ENCODE measurements at places on chromosomes 6 and 20. TPM values are rescaled to one million over a fixed set of nuclear protein-coding genes. Genes with fewer than 3 reads are reported as not detected.

ARMH2 gene
- total RNA-seq = not detected

CABLES2 gene
- total RNA-seq = 4.1 TPM

CCR6 gene
- 1.4 TPM for total RNA-seq

- no peak for DNase-seq
These were observed 23.6 kb upstream of the BTBD3 start for GRCh38 chr20:11894062-11894461.

- no peak for DNase-seq
These were observed 31.3 kb downstream of the C20orf203 start for GRCh38 chr20:32642257-32643046.

GRCh38 chr6:12289365-12289919 is 719 bp upstream of the EDN1 start:
- no peak for DNase-seq

GRCh38 chr20:49351775-49352174 is 73.9 kb upstream of the ZNFX1 start:
- no peak for DNase-seq

- no peak for DNase-seq
These were observed 312.6 kb downstream of the CDH4 start for GRCh38 chr20:61564628-61565027.

- DNase-seq = no peak
These were observed 277.9 kb upstream of the IRAK1BP1 start for GRCh38 chr6:78589436-78589835.

GRCh38 chr6:52595796-52596130 is 18.9 kb upstream of the TRAM2 start:
- DNase-seq = no peak

- no peak for DNase-seq
These were observed 1046.7 kb upstream of the MAP3K7 start for GRCh38 chr6:91633374-91634111.

DNA sequence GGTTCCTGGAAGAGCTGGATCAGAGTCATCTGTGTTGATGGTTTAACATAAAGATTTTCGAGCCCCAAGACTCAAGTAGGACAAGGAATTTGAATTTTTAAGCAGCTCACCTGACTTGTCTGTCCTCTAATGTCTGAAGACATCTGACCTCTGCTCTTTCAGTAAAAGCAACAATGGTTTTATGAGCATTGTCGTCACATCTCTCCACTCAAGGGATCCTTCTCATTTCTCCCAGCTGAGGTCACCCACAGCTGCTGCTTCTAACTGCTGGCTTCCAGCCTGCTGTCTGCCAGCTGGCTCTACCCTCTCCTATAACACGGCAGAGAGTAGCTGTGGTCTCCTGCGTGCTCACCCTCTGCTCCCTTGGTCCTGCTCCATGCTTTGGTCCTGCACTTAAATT is 24.7 kb upstream of the HDAC2 start:
- DNase-seq = no peak

GRCh38 chr6:30942338-30943060 is 1.7 kb downstream of the MUCL3 start:
- DNase-seq = peak; percentile 93

Data from upper lobe of right lung (tissue), 1 donor.